ENCODE measurements at places on chromosomes 4 and X. TPM values are rescaled to one million over a fixed set of nuclear protein-coding genes. Genes with fewer than 3 reads are reported as not detected.

CPEB2 gene
- total RNA-seq: 14.9 TPM

P2RY10 gene
- total RNA-seq: not detected

PAGE1 gene
- total RNA-seq: not detected

L1CAM gene
- total RNA-seq: 1.1 TPM

FUNDC1 gene
- total RNA-seq: 9.9 TPM

HDAC6 gene
- 42.8 TPM for total RNA-seq

ABLIM2 gene
- total RNA-seq: 8.8 TPM

SHROOM2 gene
- 8.8 TPM for total RNA-seq

DNA sequence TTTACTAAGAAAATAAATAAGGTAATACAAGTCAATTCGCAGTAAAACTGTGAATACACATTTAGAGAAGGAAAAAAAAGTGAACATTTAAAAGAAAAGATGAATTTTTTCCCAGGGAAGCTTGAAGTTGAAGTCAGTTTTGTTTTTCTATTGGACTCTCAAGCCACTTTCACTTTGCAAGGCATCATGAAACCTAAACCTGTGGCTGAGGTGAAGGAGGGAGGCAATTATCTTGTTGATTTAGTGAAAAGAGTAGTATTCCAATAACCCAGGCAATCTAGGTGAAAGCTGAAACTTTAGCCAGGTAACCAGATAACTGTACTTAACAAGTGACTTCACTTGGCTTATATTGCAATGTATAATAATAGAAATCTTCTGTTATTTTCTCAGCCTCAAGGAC lies 138.6 kb downstream of the HDX start:
- peak; percentile 17 for DNase-seq

GRCh38 chr4:80150387-80151180 lies 46.7 kb upstream of the PRDM8 start:
- DNase-seq: no peak

GRCh38 chrX:40581336-40581920 lies 658 bp downstream of the ATP6AP2 start:
- peak; percentile 20 for DNase-seq

DNA sequence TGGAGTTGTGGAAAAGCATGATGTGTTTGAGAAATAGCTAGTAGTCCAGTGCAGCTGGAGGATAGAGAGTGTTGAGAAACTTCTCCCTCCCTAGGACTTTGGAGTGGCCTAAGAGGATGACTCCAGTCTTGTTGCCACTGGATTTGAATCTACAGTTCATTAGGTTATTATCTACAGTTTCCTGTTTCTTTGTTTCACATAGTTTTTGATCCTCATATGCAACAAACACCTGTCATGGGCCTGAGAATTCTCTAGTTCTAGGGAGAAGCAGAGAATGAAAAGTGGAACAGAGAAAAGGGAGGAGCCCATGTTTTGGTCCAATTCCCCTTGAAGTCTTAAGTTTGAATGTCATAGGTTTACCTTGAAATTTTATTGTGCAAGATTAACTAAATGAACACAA lies 73.6 kb upstream of the TBC1D9 start:
- no peak for DNase-seq

DNA sequence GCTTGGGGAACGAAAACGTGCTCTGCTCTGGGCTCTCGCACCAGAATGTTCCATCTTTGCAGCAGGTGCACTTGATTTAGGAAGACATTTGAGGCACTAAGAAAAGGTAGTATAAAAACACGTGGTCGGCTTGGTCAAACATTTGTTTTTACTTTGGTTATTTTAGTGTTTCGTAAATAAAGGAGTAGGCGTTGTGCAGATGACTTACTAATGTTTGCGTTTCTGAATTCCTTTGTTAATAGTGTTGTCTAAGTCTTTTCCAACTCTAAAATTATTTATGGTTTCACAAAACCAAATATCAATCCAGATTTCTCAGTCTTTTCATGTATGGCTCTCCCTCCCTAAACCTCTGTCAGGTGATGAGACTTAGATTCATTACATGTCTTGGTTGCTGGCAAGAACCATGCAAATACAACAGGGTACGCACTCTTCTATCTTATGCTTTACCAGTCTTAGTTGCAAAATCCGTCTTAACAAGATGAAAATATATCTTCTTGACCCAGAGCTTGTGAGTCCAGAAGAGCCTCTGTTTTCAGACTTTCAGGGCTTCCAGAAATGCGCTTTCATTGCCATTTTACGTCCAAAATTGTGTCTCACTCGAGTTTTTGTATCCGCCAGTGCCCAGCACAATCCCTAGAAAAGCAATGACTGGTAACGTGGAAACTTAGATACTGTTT lies 686 bp downstream of the MTHFD2L start:
- peak; percentile 38 for DNase-seq

DNA sequence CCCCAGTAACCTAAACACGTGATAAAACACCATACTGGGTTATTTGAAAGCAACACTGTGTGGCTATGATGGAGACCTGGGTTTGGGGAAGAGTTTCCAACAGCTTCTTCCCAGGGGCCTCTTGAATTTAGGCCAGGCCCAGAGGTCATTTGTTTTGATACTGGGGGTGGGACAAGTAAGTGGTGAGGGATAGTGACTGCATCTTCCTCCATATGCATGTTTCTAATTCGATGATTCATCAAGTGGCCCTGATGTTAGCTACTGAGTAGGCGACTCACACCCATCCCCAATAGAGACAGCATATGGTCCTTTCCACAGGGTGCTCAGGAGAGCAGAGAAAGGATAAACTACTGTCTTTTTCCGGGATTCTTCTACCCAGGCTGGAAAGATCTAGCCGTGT lies 2.7 kb downstream of the NDP start:
- DNase-seq: no peak

DNA sequence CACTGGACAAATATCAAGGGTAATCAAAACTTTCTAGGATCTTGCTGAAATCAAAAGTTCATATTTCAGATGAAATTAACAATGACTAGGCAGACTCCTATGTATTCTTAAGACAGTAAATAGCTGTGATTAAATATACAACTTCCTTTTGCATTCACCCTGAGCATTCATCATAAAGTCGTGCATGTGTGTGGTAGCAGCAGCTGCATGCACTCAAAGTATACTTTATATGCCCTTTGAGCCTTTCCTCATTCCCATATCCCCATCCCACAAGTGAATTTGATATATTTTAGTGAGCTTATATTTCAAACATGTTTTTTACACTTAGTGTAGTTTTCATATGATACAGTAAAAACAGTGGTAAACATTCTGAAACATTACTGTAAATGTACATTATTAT lies 959.0 kb downstream of the C4orf33 start:
- DNase-seq: no peak

GRCh38 chr4:4762909-4763821 lies 96.3 kb upstream of the MSX1 start:
- DNase-seq: peak; percentile 33

- no peak for DNase-seq
These were observed 2.7 kb upstream of the SORCS2 start for GRCh38 chr4:7189475-7190277.

- DNase-seq: no peak
These were observed 33.2 kb downstream of the PCGF3 start for GRCh38 chr4:738781-739280.

DNA sequence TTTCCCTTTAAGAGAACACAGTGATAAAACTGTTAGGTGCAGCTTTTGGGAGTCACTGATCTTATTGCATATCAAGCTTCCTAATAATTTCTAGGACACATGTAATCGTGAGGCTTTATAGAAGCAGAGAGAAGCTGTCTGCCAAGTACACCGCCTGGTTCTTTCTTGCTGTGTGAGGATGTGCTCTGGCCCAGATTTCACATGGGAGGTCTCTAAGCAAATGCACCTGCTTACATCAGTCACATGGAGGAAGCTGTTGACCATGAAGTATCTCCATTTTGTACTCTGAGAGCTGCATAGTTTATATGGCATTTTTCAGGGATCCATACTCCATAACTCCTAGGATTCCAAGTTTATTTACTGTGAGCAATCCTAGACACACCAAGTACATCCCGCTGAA lies 37.1 kb downstream of the RGS12 start:
- no peak for DNase-seq

GRCh38 chrX:19556202-19556601 lies 40.9 kb upstream of the MAP3K15 start:
- DNase-seq: no peak

GRCh38 chr4:69689599-69689998 lies 36.6 kb upstream of the UGT2A1 start:
- peak; percentile 62 for DNase-seq

GRCh38 chr4:113442826-113443225 lies 318.7 kb downstream of the CAMK2D start:
- DNase-seq: no peak

DNA sequence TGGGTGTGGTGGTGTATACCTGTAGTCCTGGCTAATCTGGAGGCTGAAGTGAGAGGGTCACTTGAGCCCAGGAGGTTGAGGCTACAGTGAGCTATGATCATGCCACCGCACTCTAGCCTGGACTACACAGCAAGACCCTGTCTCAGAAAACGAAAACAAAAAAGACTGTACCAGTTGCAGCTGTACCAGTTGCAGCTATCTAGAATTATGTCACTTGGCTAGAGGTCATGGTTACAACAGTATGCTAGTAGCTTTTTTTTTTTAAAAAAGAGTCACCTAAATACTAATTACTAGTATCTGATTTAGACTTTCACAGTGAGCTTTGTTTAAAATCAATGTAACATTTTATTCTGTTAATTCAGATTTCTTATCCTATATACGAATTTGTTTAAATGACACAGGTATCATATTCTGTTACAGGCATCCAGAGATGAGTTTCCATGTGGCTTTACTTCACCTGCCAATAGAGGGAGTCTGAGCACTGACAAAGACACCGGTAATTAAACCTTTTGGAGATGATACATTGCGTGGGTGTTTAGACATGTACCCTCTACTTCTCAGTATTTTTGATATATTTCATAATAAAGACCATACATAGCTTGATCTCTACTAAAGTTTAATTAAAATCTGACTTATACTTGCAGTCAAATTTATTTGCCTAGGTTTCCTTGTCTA lies 100.2 kb upstream of the IL13RA1 start:
- peak; percentile 21 for DNase-seq
